ENCODE measurements at places on chromosomes 16 and 17. TPM values are rescaled to one million over a fixed set of nuclear protein-coding genes. Genes with fewer than 3 reads are reported as not detected.

CLEC19A gene
- total RNA-seq = not detected

DNA sequence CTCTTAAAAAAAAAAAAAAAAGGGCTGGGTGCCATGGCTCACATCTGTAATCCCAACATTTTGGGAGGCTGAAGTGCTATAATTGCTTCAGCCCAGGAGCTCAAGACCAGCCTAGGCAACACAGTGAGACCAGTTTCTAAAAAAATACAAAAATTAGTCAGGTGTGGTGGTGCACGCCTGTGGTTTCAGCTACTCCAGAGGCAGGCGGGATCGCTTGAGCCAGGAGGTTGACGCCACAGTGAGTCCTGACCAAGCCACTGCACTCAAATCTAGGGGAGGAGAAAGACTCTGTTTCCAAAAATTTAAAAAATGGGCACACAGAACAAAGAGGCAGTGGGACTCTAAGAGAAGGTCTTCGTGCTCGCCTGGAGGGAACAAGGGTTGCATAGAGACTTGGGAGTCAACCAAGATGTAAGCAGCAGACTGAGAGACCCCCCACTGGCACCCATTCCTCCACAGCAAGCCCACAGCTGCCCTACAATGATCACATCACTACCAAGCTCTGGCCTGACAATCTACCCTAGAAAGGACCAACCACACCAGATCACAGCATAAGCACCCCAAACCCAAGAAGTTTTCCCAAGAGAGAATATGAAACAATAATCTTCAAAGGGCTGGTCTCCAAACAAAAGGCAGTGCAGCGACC is 121.6 kb downstream of the ANKRD11 start:
- DNase-seq = no peak
- no peaks in the 10 kb centered on the region for H3K36me3 ChIP-seq
- no peak overlapping the region for H3K4me3 ChIP-seq
- no peaks in the 10 kb centered on the region for H3K27me3 ChIP-seq
- peaks cover 14% of the 10 kb centered on the region for H3K4me1 ChIP-seq

CSH2 gene
- total RNA-seq = not detected

DNA sequence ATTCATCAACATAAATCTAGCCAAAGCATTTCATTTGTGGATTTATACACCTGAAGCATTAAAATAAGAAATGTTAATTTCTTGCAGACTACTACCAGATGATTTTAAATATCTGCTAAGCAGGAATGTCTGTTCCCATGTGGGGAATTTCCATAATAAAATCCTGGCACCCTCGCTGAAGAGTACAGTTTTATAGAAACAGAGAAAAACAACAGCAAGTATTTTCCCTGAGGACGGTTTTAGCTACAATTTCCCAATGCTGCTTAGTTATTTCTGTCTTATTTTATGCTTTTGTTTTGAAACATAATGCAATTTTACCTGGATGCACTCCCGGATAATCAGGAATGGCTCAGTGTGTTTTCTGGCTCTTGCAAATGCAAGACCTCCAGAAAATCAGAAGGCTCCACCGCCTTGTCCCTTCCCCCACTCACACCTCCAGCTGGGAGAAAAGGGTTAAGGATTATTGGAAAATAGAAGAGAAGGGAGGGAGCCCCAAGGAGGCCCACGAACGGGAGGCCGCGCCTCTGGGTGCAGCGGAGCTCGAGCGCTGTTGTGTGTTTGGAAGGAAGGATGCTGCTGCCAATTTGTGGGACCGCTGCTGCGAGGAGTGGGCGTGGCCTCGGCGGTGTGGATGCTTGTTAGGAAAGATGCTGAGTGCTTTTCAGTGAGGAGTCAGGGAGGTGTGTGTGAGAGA is at the start of gene CNTNAP4:
CNTNAP4 (plus strand) TSS at position 657 of the 694 bp plus-strand sequence. CDS start 262 bp downstream, outside the sequence.
- H3K27ac ChIP-seq = no peak within 1 kb of the TSS
- DNase-seq = no peak

SPNS3 gene
- total RNA-seq = 1.5 TPM

GRCh38 chr16:87035053-87035452 is 282.1 kb downstream of the C16orf95 start:
- no peaks in the 10 kb centered on the region for H3K4me1 ChIP-seq
- H3K27ac ChIP-seq = no peak overlapping the region
- no peaks in the 10 kb centered on the region for H3K27me3 ChIP-seq

GRCh38 chr17:56806949-56807348 is 26.8 kb downstream of the C17orf67 start:
- no peak overlapping the region for H3K4me3 ChIP-seq
- no peaks in the 10 kb centered on the region for H3K4me1 ChIP-seq
- no peaks in the 10 kb centered on the region for H3K36me3 ChIP-seq
- no peak overlapping the region for H3K27ac ChIP-seq

DNA sequence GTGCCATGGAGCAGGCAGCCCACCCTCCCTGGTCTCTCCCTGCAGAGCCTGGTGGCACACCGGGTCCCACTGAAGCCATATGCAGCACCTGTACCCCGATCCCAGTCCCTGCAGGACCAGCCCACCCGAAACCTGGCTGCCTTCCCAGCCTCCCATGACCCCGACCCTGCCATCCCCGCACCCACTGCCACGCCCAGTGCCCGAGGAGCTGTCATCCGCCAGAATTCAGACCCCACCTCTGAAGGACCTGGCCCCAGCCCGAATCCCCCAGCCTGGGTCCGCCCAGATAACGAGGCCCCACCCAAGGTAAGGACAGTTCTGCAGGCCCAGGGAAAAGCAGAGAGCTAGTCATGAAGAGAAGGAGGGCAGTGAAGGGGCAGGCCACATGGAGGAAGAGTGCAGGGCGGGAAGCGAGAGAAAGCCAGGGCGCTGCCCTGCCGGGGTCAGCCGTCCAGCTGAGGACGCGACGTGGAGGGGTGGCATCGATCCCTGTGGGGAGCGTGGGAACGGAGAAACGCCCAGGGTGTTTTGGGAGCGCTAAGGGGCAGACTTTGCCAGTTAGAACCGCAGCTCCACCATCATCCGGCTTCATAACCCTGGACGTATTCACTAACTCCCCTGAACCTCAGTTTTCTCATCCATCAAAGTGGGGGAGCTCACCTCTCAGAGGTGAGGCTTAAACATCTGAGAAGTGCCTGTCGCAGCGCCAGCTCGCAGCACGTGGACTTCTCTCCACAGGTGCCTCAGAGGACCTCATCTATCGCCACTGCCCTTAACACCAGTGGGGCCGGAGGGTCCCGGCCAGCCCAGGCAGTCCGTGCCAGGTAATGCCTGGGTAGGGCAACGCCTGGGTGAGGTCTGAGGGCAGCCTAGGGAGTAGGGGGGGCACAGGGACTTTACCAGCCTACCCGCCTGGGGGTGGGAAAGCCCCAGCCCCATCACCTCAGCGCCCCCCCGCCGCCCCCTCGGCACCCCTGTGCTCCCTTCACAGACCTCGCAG is 7.6 kb upstream of the C17orf107 start:
- no peaks in the 10 kb centered on the region for H3K27me3 ChIP-seq
- no peak overlapping the region for H3K27ac ChIP-seq
- no peak overlapping the region for H3K4me3 ChIP-seq
- no peaks in the 10 kb centered on the region for H3K36me3 ChIP-seq
- no peaks in the 10 kb centered on the region for H3K4me1 ChIP-seq

HS3ST3B1 gene
- 2.5 TPM for total RNA-seq

HIC1 gene
- 61.8 TPM for total RNA-seq

DNA sequence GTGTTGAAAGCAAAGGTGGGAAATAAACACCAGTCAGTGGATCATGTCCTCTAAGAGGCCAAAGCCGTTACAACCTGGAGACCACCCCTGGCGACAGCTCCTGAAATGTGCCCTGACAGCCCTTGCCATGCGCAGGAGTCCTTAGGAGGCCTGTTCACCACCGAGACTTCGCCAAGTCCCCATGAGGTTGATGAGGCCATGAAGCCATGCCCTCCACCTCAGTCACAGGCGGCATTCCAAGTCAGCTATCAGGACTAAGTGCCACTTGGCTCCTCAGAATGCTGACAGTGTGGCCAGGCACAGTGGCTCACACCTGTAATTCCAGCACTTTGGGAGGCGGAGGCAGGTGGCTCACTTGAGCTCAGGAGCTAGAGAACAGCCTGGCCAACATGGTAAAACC is 27.1 kb downstream of the ADAM11 start:
- DNase-seq = no peak
- no peaks in the 10 kb centered on the region for H3K36me3 ChIP-seq
- H3K4me3 ChIP-seq = no peak overlapping the region
- H3K27ac ChIP-seq = no peak overlapping the region
- no peaks in the 10 kb centered on the region for H3K27me3 ChIP-seq
- H3K4me1 ChIP-seq = no peaks in the 10 kb centered on the region

DNA sequence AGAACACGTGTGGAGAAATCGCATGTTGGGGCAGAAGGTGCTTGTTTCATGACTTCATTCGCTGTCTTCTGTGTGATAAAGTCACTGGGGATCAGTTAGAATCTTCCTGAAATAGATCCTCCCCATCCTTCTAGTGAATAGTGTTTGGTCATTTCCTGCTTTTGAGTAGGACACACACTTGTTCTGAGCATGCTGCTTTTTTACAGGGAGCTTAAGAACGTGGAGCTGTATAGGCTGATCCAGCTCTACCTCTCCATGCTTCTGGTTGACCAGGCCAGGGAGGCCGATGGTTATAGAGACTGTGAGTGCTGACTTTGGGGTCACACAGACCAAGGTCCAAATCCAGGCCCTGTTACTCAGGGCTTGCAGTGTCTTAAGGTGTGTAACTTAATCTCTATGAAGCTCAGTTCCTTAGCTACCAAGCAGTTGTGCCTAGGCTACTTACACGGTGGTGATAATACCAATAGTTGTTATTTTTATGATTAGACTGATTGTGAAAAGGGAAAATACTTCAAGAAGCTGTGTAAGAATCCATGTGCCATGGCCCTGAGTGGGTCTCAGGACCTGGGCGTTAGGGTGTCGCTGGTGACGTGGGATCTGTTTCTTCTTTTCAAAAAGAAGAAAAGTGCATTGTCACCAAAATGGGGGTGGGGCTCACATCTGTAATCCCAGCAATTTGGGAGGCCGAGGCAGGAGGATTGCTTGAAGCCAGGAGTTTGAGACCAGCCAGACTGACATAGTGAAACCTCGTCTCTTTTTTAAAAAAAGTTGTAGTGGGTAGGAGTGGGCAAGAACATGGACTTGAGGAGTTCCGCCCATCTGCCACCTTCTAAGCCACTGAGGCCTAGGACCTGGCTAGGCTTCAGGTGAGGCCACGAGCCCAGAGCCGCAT is 64.1 kb upstream of the LGALS9 start:
- H3K4me1 ChIP-seq = peaks cover 50% of the 10 kb centered on the region
- H3K36me3 ChIP-seq = no peaks in the 10 kb centered on the region
- no peak overlapping the region for H3K4me3 ChIP-seq
- H3K27ac ChIP-seq = peak overlapping the region; percentile 42

CDH3 gene
- 2.5 TPM for total RNA-seq

- no peak overlapping the region for H3K27ac ChIP-seq
- no peak for DNase-seq
- no peaks in the 10 kb centered on the region for H3K36me3 ChIP-seq
- no peaks in the 10 kb centered on the region for H3K27me3 ChIP-seq
Measured at GRCh38 chr16:58885528-58886170, 151.5 kb upstream of the GOT2 start.

NPW gene
- total RNA-seq = not detected

DNA sequence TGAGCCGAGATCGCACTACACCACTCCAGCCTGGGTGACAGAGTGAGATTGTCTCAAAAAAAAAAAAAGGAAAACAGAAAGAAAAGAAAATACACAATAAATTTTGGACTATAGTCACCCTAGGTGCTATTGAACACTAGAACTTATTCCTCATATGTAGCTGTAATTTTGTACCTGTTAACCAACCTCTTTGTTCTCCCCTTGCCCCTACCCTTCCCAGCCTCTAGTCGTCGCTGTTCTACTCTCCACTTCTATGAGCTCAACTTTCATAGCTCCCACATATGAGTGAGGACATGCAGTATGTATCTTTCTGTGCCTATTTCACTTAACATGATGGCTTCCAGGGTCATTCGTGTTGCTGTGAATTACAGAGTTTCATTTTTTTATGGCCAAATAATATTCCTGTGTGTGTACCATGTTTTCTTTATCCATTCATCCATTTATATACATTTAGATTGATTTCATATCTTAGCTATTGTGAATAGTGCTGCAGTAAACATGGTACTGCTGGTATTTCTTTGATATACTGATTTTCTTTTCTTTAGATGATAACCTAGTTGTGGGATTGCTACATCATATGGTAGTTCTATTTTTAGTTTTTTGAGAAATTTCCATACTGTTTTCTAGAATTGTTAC is 28.3 kb downstream of the VPS35L start:
- peaks cover 33% of the 10 kb centered on the region for H3K36me3 ChIP-seq
- DNase-seq = peak; percentile 28
- H3K27me3 ChIP-seq = no peaks in the 10 kb centered on the region
- H3K27ac ChIP-seq = no peak overlapping the region
- no peaks in the 10 kb centered on the region for H3K4me1 ChIP-seq
- no peak overlapping the region for H3K4me3 ChIP-seq

ZP2 gene
- total RNA-seq = not detected

GRCh38 chr17:50519141-50519834 is 11.0 kb downstream of the MYCBPAP start:
- H3K27ac ChIP-seq = no peak overlapping the region
- no peaks in the 10 kb centered on the region for H3K27me3 ChIP-seq
- DNase-seq = no peak
- no peaks in the 10 kb centered on the region for H3K36me3 ChIP-seq
- peaks cover 15% of the 10 kb centered on the region for H3K4me1 ChIP-seq

GRCh38 chr17:18961634-18962493 is 9.9 kb downstream of the SLC5A10 start:
- H3K27me3 ChIP-seq = no peaks in the 10 kb centered on the region
- no peaks in the 10 kb centered on the region for H3K36me3 ChIP-seq
- no peak for DNase-seq

DNA sequence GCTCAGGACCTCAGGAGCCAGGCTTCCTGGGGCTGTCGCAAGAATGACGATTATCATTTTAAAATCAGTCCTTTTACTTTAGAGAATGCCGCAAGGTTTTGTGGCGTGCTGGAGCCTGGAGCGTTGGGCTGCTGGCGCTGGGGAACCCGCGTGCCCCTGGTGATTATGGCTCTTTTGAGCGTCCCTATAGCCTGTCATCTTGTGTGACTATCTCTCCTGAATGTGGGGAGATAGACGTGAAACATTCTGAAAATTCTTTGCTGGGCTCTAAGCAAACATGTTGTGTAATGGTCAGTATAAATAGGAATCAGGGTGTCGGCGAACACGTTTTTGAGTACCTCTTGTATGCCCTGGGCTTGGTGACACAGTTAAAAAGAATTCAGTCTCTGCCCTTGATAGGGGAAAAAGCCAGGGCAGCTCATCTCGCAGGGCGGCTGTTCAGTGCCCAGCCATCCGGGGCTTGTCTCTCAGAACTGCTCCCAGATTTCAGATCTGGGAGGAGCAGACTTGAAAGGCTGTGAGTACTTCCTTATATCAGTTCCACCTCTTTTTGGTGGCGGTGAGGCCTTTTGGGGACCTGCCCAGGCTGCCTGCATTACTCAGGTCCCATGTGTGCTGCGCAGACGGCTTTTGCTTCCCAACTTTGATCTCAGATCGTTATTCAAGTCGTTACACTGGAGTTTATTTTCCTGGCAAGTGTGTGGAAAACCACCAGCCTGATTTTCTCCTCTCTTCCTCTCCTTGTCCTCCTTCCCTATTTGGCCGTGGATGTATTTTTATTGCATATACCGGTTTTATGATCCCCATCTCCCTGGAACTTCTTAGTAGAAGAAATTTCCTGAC is 973 bp downstream of the SLC7A6 start:
- H3K4me1 ChIP-seq = peaks cover 14% of the 10 kb centered on the region
- peak; percentile 85 for DNase-seq
- no peaks in the 10 kb centered on the region for H3K27me3 ChIP-seq
- H3K36me3 ChIP-seq = peaks cover 6% of the 10 kb centered on the region
- H3K27ac ChIP-seq = peak overlapping the region; percentile 98

OR1D5 gene
- total RNA-seq = not detected

SULT1A2 gene
- total RNA-seq = 3.1 TPM

NUPR1 gene
- total RNA-seq = 746 TPM
